ENCODE measurements at places on chromosomes 7 and 10. TPM values are rescaled to one million over a fixed set of nuclear protein-coding genes. Genes with fewer than 3 reads are reported as not detected.

AFAP1L2 gene
- 4.2 TPM for polyA plus RNA-seq

UPK3BL2 gene
- polyA plus RNA-seq, result 15.4 TPM

MKI67 gene
- polyA plus RNA-seq, result 1.4 TPM

LRRTM3 gene
- not detected for polyA plus RNA-seq

MNX1 gene
- polyA plus RNA-seq, result 3.5 TPM

FAM25G gene
- polyA plus RNA-seq, result not detected

OPN1SW gene
- not detected for polyA plus RNA-seq

SLC39A12 gene
- not detected for polyA plus RNA-seq

SSC4D gene
- polyA plus RNA-seq, result 0.72 TPM

ING3 gene
- polyA plus RNA-seq, result 9.4 TPM

SYNPO2L gene
- 0.59 TPM for polyA plus RNA-seq

SEPHS1 gene
- polyA plus RNA-seq, result 31.9 TPM

GIMAP8 gene
- 14.0 TPM for polyA plus RNA-seq

ETV1 gene
- 0.27 TPM for polyA plus RNA-seq

NPVF gene
- not detected for polyA plus RNA-seq

AS3MT gene
- polyA plus RNA-seq, result 1.6 TPM

TMEM139 gene
- 32.5 TPM for polyA plus RNA-seq

KCP gene
- polyA plus RNA-seq, result 5.1 TPM

VAX1 gene
- polyA plus RNA-seq, result not detected

All from small intestine (tissue), 16 donors.